ENCODE measurements at places on chromosomes 2 and 18.

- no peak for DNase-seq
Measured at GRCh38 chr18:61583548-61583947, 250.3 kb downstream of the CDH20 start.

GRCh38 chr2:45857867-45858520 lies 206.5 kb downstream of the PRKCE start:
- DNase-seq, result no peak

DNA sequence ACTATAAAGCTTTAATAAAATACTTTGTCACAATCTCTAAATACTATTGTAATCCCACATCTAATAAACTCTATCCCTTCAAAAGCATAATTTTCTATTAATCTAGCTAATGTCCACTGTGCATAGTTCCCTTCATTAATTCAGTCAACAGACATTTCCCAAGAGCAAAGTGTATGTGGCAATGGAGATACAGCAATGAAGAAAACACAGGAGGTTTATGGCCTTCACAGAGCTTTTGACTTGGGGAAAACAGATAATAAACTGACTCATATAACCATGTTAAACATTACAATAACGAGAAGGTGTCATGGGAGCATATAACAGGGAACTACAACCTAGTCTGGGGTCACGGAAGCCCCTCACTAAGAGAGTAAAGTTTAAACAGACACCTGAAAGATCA lies 86.3 kb downstream of the SPIRE1 start:
- DNase-seq, result no peak

DNA sequence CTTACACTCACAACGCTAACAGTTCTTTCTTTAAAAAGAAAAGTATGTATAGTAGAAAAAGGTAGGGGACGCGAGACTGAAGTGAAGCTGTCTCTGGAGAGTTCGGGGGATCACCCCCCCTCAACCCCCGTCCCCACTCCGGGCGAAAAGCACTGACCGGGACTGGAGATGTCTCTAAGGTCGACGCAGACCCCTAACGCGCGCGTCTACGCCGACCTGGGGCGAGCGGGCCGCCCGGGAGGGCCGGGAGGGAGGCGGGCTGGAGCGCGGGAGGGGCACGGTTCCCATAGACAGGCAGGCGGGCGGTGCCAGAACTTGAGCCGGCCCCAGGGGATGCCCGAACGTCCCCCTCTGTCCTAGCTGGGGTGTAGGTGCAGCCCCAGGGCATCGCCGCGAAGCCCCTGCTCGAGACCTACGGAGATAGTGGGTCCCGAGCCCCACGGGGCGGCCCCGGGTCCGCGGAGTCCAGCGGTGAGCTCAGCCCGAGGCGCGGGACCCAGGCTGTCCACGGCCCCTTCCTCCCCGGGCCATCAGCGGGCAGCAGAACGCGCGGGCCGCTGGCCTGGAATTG lies 82.2 kb downstream of the CHRNA1 start:
- no peak for DNase-seq

GRCh38 chr2:70005216-70005615 lies 43.8 kb upstream of the ASPRV1 start:
- DNase-seq, result no peak

GRCh38 chr2:127968610-127969339 lies 59.1 kb downstream of the SAP130 start:
- no peak for DNase-seq

- no peak for DNase-seq
Measured at GRCh38 chr2:229566370-229566769, 148.0 kb downstream of the DNER start.

DNA sequence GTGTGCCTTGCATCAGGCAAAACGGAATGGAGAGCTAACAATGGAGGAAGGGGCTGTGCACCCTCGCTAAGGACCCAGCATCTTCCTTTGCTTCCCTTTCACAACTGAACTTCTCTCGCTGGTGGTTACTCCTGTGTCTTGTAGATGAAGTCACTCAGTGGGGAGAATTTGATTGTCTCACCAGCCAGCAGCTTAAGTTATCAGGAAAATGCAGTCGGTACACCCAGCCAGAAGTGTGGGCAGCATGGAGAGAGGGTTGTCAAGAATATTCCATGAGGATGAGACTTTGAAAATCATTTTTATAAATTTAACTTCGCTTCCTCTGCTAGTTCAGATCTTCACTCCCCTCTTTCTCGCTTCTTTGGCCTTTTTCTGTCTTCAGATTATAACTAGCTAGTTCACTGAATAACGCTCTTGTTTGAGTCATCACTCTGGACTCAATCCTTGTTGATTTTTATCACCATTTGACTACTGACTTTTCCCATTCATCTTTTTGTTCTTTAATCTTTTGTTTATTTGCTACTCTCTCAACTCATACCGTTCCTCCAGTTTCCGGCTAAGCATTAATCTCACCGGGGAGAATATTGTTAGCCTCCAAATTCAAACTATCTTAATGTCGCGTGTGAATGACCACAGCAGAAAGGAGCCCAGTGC lies 221.7 kb downstream of the CD226 start:
- DNase-seq, result no peak

GRCh38 chr2:238651306-238652052 lies 196.4 kb upstream of the TWIST2 start:
- DNase-seq, result no peak

DNA sequence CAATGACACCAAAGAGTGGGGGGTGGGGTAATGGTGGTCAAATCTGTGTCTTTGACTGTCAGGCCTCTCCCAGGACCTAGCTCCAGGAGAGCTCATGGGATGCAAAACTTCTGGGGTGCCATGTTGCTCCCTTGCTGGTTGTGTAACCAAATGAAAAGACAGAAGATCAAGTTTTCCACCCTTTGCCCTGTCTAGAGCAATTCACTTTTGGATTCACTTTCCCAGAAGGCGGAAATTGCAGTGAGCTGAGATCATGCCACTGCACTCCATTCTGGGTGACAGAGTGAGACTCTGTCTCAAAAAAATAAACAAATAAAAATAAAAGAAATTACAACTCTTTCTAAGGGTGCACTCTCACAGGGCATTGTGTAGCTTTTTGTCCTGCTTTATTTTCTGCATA lies 34.9 kb upstream of the PLA2R1 start:
- no peak for DNase-seq

- DNase-seq, result no peak
Measured at GRCh38 chr2:234952270-234953115, 676 bp downstream of the SH3BP4 start.

GRCh38 chr2:190637281-190637734 lies 11.6 kb upstream of the NAB1 start:
- no peak for DNase-seq

DNA sequence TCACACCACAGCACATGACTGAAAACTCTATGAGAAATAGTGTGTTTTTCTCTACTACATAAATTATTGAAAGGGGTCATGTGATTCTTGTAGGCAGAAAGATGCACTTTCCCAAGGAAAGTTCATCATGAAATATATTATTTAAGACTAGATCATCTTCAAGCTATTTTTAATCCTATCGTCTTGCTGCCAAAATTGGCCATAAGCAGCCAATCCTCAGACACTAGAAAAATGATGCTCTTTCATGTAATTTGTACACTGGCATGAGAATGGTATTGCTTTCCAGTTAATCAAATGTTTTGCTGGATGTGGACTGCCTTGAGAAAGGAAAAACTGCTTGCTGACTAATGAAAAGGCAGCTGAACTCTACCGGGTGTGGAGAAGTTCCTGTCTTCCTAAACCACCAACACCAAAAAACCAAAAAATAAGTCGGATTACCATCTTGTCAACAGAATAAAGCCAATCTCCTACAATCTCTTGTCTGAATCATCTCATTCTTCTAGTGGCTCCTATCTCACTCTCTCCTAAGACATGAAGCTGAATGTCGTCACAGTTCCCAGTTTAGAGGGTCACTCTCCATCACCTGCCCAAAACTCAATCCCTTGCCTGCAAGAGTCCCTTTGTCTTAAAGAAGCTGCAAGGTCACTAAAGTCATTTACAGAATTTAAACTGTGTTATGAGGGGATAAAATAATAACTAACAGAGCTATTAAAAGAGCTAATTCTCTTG lies 5.3 kb downstream of the BCL2 start:
- DNase-seq, result no peak

- no peak for DNase-seq
Measured at GRCh38 chr2:102028470-102028869, 36.7 kb downstream of the IL1R2 start.

DNA sequence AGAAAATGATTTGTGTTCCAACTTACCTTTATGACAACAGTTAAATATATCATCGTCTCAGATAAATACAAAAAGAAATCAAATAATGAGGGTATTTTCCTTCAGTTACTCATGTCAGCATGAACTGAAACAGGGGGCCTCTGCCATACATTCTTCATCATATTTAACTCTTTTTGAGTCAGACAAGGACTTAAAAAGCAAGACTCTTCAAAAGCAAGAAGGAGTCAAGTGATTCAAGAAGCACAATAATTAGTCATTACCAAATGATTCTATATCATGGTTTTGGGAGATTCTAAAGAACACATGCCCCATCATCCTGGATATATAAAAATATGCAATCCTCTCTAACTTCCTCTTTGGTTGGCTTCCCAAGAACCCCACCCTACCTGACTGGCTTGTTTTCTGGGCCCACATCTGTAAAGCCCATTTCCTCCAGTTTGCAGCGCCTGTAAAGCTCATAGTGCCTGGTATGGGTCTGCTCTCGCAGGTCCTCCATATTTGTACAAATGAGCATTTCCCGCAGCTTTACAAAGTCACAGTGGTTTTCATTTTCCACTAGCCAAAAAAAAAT lies 49.7 kb downstream of the SEPTIN10 start:
- DNase-seq, result no peak

GRCh38 chr2:65430603-65431420 lies 1.6 kb downstream of the SPRED2 start:
- DNase-seq, result peak; percentile 73

- DNase-seq, result no peak
Measured at GRCh38 chr2:26530696-26531095, 52.8 kb upstream of the OTOF start.

GRCh38 chr2:217090024-217090473 lies 230.2 kb upstream of the TNP1 start:
- DNase-seq, result no peak

DNA sequence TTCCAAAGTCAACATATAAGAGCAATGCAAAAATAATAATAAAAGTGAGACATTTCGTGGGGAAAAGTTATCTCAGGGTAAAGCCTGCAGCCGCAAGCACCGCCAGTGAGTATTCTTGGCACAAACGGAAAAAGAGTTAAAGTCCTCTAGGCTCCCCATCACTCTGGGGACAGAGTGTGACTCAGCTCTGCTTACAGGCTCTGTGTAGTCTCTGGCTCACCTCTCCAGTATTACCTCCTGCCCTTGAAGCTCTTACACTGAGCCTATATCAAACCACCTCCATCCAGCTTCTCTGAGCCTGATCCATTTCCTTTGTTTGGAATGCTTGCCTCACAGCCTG lies 55.5 kb downstream of the MTHFD2 start:
- no peak for DNase-seq

DNA sequence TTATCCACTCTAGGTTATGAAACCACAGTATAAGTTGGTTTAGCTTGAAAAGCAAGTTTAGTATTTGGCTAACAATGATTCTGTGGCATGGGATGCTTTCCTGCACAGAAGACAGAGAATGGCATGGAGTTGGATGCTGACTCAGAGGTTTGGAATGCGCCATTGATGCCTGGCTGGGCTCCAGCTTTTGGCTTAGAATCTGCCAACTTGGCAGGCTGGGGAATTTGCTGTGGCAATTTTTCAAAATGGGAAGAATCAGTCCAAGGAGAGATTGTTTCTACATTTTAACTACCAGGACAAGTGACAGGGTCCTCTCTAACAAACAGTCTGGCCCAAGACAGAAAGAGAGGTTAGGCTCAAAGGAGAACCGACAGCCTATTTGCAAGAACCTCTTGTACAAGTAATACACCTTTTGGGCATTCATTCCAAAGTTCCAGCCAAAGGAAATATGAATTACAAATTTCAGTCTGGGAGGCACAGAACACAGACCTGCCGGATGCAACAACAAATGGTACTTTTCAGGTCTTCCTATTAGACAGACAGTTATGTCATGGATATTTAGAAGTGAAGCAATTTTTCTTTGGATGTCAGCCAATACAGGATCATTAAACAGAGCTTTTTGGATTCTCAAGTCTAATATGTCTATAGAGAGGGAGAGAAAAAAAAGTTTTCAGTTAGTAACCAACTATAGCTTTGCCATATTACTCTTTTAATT lies 1027.7 kb downstream of the TMEM182 start:
- no peak for DNase-seq

GRCh38 chr18:47417807-47418206 lies 166.3 kb upstream of the SKOR2 start:
- DNase-seq, result no peak

GRCh38 chr18:49639643-49640391 lies 78.0 kb downstream of the LIPG start:
- no peak for DNase-seq

DNA sequence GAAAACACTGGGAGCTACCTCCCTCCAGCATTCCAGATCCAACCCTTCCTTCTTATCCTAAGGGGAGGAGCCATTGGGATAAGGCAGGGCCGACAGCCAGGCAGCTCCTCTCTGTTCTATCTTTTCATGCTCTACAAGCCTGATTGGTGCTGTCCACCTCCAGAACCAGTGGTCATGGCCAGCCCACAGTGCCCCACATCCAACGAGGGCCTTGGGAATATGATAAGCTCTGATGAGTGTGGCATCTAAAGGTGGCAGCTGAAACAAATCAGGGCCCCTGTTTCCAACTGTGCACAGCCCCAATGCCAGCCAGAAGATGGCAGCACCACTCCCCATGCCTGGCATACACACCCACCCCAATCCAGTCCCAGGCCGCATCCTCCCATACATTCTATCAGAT lies 329.3 kb downstream of the C1D start:
- no peak for DNase-seq

GRCh38 chr2:56133931-56134629 lies 49.7 kb upstream of the CCDC85A start:
- no peak for DNase-seq

- no peak for DNase-seq
Measured at GRCh38 chr2:181165199-181165868, 184.9 kb downstream of the UBE2E3 start.

DNA sequence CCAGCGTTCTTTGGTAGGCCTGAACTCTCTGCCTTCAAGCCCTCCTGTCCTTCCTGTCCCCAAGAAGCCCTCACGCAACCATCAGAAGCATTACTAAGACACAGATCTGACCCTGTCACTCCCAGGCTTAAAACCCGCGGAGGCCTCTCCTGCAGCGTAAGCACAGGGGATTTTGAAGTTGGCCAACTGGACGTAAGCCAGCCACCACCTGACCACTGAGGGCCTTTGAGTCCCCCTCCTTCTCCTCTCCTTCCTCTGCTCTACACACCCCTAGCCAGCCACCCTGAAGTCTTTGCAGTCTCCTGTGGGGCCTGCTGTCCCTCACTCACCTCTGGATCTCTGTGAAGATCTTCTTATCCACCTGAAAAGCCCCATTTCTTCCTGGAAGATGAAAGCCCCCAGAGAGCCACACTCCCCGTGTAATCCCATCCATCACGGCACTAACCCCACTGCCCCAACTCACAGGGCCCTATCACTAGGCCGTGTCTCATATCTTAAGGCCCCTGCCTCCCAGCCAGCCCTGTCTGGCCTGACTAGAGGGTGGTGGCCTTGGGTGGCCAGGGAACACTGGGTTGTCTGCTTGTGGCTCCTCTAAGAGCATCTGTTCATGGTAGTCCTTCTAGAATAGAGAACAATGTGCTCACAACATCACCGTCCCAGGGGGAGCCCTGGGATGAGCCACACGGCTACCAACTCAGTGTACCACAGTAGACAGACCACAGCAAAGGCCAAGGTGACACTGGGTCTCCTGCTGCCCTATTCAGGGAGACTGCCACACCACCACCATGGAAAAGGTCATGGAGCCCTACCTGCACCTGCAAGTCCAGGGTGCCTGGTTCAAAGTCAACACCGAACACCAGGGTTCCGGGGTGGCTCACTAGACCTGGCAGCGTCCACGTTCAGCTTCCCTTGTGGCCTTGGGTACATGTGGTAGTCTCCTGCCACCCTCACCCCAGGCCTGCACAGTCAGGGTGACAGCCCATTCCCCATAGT lies 191.6 kb downstream of the ZBTB7C start:
- DNase-seq, result no peak
